Heart left ventricle (tissue), 16 donors: ENCODE measurements at places on chromosomes 4 and X.
A peak's percentile ranks its signal among the peaks of the same experiment; 100 is the strongest.

DNA sequence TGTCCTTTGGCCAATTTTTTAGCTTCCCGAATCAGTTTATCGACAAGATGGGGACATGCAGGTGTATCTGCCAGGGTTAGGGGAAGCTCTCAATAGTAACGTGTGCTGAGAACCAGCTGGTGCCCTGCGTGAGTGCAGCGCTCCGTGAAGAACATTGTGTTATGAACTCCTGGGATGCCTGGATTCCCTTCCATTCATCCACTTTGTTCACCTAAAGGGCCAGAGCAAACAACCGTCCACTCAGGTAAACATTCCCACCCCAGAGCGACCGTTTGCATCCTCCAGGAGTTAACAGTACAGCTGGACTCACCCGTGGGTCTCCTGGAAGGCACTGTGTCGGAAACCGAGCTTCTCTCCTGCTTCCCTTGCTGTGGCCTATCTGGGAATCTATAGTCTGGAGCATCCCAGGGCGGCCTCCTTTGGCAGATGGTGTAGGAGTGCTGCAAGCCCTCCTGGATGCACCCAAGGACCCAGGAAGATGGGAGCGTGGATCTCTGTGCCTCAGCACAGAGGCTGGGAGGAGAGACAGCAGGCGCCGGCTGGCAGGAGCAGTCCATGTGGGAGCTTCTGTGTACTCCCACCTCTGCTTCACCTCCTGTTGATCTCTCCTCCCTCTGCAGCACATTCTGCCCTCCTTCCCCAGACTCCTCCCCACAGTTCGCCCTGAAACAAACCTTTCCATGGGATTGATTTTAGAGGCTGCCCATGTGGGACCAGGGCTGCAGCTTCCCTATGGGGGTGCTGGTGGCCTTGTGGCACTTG, 62.7 kb downstream of the SHROOM2 start:
- DNase-seq, result no peak

DNA sequence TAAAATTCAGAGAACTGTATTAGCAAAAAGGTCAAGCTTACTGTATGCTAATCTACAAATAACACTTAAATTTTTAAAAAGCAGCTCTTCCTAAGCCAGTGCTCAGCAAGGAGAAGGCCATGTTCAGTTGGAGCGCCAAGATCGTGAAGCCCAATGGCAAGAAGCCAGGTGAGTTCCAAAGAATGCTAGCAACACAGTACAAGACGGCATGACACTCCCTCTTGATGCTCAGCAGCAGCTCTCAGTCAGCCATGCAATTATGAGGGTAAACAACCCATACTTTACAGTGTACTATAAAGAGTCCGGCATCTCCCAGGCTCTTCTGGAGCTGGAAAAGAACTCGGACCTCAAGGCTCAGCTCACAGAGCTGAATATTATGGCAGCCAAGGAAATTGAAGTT, 34.9 kb downstream of the STX18 start:
- no peak for DNase-seq

DNA sequence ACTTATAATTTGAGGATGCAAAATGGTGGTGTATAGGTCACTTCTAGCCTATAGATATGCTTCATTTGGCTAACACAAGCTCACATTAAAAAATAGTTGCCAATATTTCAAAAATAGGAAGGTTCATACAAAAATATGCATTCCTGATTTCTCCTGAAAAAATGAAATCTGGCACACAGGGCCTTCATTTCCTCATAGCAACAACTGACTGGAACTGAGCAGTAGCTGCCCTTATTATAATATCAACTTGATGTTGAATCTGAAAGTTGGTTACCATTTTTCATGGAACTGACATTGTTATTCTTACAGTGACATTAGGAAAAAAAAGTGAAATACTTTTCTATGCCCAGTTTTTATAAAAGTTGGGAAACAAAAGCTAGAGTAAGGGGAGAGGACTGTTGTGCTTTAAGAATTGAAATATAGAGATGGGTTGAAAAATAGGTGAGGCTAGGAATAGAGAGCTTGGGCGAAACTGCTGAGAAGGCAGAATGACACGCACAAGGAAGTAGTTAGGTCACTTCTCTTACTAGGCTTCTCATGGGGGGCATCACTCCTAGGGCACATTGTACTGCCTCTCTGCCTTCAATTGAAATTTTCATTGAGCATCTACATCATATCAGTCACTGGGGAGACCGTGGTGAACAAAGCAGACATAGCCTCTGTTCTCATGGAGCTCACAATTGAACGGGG, 43.1 kb upstream of the C1GALT1C1 start:
- DNase-seq, result no peak

DNA sequence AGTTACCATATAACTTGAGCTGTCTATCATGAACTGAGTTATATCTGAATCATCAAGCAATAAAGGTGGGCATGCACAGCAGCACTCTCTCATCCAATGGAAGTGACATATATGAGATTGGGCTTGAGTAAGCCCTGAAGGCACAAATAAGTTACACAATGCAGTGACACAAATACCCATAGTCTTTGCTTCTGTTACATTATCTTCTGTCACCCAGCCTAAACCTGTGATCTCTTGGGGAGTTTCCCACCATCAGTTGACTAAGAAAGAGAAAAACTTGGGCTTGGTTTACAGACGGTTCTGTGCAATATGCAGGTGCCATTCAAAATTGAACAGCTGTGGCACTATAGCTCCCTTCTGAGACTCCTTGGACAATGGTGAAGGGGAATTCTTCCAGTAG, 138.8 kb upstream of the IL15 start:
- no peak for DNase-seq

DNA sequence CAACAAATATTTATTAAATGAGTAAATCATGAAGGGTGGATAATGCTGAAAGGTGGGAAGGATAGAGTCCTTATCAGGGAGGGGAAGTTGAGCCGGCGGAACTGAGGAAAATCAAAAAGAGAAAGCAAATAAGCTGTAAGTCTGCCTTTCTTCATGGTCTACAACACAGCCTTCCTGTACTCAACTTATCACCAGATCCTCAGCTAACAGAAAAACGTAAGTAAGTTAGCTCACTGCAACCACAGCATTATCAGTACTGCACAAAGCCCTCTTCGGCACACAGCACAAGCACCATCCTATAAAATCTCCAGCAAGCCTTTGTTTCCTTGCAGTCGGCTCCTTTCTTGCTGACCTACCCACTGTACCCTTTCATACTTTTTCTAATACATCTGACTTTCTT, 70.3 kb downstream of the CRMP1 start:
- no peak for DNase-seq

GRCh38 chr4:26360864-26361263, 40.0 kb downstream of the RBPJ start:
- no peak for DNase-seq

- DNase-seq, result no peak
Observed at GRCh38 chr4:111748157-111748556, 397.1 kb upstream of the FAM241A start.

DNA sequence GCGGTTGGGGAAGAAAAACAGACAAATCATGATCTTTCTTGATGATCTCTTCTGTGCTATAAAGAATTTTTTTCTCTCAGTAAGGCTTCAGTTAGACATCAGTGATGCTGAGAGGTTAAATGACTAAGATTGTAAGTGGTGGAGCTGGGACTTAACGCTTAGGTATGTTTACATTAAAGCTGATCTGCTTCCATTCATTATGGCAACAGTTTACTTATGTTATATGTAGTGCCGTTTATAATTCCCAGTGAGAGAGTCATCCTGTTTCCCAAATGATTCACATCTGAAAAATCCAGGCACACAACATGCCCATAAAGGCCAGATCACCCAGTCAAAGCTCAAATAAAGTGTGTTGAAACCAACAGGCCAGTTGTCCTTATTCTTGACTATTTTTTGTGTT, 50.1 kb downstream of the CENPVL3 start:
- no peak for DNase-seq

- DNase-seq, result no peak
Observed at GRCh38 chr4:78560296-78560963, 8.9 kb downstream of the ANXA3 start.

DNA sequence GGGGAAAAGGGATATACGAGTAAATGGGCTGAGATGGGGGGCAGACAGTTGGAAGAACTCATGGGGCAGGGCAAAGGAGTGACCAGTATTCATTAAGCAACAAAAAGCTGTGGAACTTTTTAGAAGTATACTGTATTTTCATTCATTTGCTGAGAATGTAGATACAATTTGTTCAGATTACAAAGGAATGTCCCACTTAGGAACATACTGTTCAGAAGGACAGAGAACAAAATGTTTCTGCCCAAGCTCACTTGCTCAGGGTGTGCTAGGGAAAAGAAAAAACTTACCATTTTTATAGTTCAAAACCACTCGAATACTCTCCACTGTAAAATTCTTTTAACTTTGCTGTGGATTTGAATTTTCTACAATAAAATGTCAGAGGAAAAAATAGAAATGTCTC, 135.2 kb upstream of the AFF2 start:
- DNase-seq, result no peak

DNA sequence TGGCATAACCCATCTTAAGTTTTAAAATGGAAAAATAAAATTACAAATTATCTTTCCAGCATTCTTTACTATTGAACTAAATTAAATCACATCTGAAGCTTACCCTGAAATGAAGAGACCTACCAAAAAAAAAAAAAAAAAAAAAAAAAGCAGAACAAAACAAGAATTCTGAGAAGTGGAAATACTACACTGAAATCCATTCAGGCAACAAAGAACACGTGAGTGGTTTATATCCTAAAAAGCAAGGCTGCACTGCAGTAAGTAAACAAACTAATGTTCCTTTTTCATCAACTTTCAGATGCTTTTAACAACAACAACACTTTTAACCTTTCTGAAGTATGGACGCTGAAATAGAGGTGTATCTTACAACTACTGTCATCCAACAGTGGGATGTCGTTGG, 7.5 kb downstream of the FRYL start:
- DNase-seq, result no peak

GRCh38 chr4:24968992-24969391, 56.1 kb upstream of the CCDC149 start:
- no peak for DNase-seq

GRCh38 chrX:130896026-130896425, 7.0 kb downstream of the ENOX2 start:
- no peak for DNase-seq

GRCh38 chr4:51831133-51831532, 11.8 kb upstream of the DCUN1D4 start:
- DNase-seq, result peak; percentile 54

- no peak for DNase-seq
Observed at GRCh38 chr4:27187786-27188185, 327.1 kb downstream of the STIM2 start.

GRCh38 chr4:41009411-41009810, 204.9 kb downstream of the APBB2 start:
- no peak for DNase-seq

GRCh38 chr4:111648056-111648455, 497.2 kb upstream of the FAM241A start:
- no peak for DNase-seq

DNA sequence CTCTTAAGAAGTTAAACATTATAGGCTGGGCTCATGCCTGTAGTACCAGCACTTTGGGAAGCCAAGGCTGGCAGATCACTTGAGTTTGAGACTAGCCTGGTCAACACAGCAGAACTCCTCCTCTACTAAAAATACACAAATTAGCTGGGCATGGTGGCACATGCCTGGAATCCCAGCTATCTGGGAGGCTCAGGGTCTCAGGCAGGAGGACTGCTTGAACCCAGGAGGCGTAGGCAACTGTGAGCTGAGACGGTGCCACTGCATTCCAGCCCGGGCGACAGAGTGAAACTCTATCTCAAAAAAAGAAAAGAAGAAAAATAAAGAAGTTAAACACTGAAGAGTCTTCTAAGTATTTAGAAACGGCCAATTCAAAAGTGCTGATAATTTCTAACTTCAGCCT, 164.3 kb upstream of the GALNTL6 start:
- no peak for DNase-seq

DNA sequence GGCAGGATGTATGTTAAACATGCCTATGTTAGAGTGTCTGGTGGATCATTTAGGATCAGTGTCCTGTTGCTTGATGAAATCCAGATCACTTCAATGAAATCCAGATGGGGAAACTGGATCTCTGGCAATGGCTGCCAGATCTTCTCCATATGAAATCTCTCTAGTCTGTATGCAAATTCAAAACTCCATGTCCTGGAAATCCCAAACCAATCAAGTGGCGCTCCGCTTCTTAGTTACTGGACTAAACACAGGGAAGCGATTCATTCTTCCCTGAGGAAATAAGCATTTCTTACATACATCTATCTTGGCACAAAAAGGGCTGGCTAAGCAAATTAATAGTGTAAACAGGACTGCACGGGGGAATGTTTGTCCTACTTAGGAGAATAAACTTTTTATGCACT, 94.9 kb downstream of the HDAC8 start:
- DNase-seq, result no peak

DNA sequence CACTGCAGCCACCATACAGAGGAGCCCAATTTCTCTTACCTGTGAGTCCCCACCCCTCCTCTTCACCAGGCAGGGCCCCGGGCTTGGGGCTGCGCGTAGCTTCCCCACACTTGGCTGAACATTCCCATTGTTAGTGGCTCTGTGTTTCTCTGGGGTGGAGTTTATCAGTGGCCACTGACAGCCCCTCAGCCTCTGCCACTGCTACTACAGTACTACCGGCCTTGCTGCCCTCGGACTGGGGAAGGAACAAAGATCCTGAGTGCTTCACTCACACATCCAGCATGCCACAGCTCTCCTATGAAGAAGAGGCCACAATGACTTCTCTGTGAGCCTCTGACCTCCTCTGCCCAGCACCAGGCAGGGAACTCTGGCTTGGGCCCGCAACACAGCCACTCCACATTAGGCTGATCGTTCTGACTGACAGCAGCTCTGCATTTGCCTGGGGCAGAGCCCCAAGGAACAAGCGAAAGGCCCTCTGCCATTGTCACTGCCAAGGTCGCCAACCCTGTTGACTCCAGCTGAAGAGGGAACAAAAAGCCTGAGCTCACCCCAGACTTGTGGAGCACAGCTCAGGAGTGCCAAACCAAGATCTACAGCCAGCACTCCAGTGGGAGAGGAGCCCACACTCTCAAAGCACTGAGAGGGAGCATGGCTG, 24.0 kb downstream of the ABCB7 start:
- DNase-seq, result no peak
